Panc1 (cell line): ENCODE measurements at places on chromosomes 3 and 15.

DNA sequence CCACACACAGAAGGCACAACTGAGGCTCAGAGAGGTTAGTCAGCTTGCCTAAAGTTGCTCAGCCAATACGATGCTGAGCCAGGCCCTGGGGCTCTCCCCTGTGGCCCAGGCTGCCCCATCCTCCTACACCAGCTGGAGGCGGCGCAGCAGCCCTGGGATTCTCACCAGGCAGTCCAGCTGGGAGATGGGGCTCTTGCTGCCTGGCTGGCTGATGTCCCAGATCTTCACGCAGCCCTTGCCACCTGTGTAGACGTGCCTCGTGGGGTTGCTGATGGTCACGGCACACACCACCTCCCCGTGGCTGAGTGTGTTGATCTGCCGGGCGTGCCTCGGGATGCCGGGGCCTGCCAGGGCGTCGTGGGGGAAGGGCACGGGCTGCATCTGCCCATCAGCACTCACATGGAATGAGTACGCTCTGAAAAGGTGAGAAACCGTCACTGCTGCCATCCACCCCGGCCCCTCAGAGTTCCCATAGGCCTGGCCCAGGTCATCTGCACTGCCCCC is 42.8 kb downstream of the TLE3 start:
- no peak for DNase-seq

- DNase-seq, result no peak
Observed at GRCh38 chr3:147518465-147518864, 109.3 kb downstream of the ZIC1 start.

- DNase-seq, result no peak
Observed at GRCh38 chr3:35971686-35972085, 332.4 kb downstream of the ARPP21 start.

GRCh38 chr3:126621171-126621570 is 33.8 kb downstream of the TXNRD3 start:
- DNase-seq, result no peak

DNA sequence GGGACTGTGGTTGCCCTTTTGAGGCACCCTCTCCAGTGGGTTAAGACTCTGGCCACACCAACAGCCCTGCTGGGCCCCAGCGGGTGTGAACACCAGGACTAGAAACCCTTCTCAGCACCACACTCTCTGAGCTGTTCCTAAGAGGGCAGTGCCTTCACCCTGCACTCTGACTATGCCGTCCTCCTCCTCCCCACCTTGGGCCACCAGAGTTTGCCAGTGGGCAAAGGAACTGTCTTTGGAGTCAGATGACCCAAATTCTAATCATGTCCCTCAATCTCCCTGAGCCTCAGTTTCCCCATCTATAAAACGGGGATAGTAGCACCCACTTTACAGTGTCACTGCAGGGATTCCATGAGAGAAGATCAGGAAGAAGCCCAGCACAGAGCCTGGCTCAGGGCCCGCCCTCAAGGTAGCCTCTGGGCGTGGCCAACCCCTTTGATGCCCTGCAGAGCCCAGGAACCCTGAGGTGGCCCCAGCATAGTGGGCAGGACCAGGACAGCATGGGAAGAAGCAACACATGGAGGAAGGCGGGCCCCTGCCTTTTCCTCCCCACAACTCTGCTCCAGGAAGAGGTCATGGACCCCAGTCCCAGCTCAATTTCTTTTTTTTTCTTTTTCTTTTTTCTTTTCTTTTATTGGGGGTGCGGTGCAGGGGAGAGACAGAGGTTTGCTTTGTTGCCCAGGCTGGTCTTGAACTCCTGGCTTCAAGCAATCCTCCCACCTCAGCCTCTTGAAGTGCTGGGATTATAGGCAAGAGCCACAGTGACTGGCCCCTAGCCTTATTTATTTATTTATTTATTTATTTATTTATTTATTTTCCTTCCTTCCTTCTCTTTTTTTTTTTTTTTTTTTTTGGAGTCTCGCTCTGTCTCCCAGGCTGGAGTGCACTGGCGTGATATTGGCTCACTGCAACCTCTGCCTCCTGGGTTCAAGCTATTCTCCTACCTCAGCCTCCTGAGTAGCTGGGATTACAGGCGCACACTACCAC is 115.7 kb upstream of the LINGO1 start:
- no peak for DNase-seq

DNA sequence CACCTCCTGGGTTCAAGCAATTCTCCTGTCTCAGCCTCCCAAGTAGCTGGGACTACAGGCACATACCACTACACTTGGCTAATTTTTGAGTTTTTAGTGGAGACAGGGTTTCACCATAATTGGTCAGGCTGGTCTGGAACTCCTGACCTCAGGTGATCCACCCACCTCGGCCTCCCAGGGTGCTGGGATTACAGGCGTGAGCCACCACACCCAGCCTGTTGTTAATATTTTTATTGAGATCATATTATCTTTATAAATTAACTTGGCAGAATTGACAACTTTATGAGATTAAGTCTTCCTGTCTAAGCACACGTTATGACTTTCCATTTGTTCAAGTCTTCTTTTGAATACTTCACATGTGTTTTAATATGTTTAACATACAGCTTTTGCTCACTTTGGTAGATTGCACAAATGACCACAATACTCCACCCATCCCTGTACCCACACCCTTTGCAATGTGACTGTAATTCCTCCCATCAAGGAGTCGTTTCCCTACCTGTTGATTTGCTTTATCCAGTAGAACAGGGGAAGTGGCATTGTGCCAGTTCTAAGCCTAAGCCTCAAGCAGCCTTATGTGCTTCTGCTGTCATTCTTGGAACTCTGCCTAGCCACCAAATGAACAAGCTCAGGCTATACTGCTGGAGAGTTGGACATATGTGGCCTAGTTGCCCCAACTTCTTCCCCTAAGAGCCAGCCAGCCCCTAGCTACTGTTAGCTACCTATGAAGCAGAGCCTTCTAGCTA is 8.2 kb downstream of the XYLB start:
- DNase-seq, result no peak

DNA sequence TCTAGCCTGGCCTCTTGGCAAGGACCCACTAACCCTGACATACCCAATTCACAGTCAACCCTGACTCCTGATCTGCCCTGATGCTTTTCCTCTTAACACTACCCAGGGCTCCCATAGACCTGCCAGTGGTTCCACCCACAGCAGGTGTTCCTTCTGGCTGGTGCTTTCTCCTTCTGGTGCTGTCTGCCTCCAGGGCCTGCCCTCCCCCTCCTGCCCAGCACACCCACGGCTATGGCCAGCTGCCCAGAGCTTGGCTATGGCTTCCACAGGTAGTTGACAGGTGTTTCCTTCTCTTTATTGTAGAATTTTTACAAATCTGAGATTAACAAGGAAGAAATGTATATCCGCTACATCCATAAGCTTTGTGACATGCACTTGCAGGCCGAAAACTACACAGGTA is 46.5 kb upstream of the MANF start:
- no peak for DNase-seq
